Activated T-cell treated with anti-CD3 and anti-CD28 coated beads for 24 hours (primary cell): ENCODE measurements at places on chromosomes 16 and 17.

GRCh38 chr17:40134184-40134583, 6.2 kb upstream of the CASC3 start:
- DNase-seq: no peak

DNA sequence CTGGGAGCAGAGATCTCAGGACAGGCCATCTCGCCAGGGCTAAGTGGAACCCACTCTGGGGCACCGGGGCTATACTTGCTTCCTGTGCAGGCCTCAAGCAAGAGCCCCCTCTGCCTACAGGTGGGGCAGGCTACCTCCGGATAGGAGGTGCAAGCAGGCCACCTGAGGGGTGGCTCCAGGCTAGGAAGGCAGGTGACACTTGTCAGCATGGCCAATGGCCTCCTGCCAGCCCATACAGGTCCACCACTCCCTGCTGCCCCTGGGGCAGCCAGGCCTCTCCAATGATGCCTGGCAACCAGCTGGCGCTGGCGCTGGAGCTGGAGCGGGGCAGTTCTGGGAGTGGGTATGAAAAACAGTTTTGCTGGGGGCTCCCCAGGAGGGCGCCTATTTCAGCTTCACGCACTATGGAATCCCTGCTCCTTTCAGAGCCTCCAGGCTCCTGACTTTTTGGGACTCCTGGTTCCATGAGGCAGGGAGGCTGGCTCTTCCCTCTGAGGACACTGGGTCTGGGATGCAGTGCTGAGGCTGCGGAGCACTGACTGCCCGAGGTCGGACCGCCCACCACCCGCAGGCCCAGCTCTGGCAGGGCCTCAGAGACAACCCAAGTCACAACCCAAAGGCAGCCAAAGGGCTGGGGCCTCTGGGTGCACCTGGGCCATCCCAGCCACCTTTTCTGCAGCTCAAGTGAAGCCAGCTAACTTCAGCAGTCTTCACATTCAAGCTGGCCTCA, 8.4 kb upstream of the SREBF1 start:
- no peak for DNase-seq

GRCh38 chr17:38883592-38884526, 14.0 kb downstream of the LASP1 start:
- DNase-seq: no peak

DNA sequence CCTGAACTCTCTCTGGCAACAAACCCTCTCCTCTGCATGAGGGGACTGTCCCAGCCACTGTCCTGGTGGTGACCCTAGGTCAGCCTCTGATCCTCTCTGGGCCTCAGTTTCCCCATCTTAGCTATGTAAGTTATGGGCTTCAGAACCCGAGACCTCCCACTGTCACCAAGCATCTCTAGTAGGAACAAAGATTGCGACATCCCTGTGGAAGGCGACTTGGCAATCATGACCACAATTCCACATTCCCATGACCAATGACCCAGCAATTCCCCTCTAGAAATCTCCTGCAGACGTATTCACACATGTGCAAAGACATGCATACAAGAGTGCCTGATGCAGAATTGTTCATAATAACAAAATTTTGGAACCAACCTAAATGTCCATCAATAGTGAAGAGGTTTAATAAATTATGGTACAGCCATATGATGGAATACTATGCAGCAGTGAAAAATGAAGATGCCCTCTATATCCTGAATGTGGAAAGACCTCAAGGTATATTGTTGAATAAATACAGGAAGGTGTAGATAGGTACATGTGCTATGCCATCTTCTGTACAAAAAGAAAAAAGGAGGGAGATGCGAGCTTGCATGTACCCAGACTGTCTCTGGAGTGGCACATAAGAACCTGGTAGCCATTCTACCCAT, 21.2 kb downstream of the CNGB1 start:
- no peak for DNase-seq

DNA sequence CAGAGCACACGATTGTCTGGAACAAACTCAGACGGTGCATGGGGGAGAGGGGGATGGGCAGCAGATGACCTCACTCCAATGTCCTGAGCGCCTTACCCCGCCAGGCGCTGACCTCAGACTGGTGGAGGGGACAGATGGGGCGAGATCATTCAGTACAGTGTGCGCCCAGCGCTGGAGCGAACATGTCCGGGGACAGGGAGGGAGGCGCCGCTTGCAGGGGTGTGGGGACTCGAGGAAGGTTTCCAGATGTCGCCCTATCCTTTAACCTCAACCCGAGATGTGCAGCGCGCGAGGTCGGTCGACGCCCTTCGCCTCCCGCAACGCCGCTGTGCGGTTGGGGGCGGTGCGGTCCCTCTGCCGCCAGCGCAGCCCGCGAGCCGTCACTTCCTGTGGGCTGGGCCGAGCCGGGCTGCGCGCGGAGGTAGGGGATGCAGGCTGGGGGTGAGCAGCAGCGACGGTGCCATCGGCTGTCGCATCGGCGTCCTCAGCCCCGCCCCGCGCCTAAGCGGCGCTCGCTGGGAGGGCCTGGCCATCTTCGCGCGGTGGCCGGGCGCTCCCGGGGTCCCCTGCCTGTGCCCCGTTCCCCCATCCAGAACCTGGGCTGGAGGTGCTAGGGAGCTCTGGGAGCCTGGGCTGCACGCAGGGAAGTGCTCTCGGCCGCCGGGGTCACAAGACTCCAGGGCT, 5.3 kb upstream of the CDR2L start:
- peak; percentile 66 for DNase-seq

DNA sequence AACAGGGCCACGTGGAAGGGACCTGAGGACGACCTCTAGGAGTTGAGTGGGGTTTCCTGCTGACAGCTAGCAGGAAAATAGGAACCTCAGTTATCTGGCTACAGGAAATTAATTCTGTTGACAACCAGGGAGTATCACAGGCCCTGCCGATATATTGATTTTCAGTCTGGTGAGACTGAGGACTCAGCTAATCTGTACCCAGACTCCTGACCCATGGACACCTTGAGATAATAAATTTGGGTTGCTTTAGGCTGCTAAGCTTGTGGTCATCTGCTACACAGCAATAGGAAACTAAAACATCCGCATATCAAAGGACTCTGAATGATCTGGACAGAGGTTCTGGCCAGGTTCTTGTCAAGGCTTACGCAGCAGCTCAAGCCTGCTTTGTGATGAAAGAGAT, 80.8 kb upstream of the CNEP1R1 start:
- DNase-seq: no peak

GRCh38 chr16:80746231-80746630, 58.2 kb downstream of the CDYL2 start:
- DNase-seq: no peak

DNA sequence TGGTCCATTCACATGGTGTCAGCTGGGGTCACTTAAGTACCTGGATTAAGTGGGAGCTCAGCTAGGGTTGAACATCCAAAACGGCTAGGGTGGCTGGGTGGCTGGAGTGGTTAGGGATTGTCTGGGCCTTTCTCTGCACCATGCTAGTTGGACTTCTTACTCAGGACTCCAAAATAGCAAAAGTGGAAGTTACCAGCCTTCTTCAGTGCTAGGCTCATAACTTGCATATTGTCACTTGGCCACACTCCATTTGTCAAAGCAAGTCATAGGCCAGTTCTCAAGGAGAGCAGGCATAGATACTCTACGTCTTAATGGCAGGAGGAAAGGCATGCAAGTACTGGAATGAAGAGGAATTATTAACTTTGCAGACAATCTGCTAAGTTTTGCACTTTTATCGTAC, 69.7 kb downstream of the ESRP2 start:
- DNase-seq: no peak

GRCh38 chr17:4880857-4881256, 18.5 kb upstream of the C17orf107 start:
- no peak for DNase-seq

GRCh38 chr17:63675607-63676546, 24.0 kb downstream of the LIMD2 start:
- no peak for DNase-seq

- no peak for DNase-seq
These were observed 402.4 kb downstream of the ZFHX3 start for GRCh38 chr16:72645538-72645937.

- no peak for DNase-seq
These were observed 116.1 kb downstream of the C16orf95 start for GRCh38 chr16:87201052-87201451.

DNA sequence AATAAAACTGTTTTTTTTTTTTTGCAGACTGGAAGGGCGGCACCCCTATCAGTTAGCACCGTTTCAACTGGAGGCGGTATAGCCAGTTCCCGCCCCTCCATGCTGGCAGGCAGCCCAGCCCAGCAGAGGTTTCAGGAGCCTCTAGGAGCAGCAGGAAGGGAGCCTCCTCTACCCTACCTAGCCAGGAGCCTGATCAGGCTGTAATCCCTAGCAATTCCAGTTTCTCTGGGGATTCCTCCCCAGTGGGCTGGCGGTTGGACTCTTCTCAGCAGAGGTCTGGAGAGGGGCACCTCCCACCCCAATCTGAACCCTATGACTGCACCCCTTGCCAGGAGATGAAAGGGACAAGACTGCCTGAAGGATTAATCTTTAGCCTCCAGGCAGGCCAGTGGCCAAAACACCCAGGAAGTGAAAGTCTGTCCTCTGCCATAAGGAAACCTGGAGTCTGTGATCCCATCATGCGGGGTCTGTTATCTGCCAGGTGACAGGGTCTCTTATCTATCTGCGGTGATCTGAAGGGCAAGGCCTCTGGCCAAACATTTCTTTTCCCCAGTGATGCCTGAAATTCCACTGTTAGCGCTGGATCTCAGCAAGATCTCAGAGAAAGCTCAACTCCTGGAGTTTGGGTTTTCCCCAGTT, 4.9 kb upstream of the CDH1 start:
- DNase-seq: no peak

GRCh38 chr17:57747221-57748017, 2.3 kb upstream of the CCDC182 start:
- peak; percentile 12 for DNase-seq

DNA sequence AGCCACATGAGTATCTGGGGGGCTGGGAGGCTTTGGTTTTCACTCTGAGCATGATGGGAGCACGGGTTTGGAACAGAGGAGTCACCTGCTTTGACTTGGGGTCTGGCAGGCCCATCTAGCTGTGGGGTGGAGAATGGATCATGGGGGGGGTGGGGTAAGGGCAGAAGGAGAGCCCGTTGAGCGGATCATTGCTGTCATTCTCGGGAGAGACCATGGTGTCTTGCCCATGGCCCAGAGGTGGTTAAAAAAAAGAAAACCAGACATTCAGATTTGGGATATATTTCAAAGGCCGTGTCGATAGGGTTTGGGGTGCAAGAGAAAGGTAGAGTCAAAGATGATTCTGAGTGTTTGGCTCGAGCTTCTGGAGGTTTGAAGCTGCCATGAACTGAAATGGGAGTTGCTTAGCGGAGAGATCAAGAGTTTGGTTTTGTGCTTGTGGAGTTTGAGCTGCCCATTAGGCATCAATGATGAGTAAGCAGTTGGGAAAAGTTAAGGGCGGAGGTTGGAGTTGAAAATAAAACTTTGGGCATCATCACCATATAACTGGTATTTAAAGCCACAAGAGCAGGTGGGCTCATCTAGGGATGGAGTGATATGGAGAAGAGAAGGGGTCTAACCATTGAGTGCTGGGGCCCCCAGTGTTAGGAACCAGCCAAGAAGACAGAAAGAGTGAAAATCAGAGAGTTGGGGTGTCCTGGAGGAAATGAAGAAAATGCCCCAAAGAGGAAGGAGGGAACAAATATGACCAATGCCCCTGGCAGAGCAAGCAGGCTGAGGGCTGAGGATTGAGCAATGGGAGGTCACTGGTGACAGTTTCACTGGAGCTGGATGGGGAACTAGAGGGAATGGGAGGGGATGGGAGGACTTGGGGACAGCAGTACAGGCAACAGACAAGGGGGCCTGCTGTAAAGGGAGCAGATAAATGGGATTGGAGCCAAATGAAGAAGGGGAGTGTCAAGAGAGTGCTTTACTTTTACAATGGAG, 1.9 kb downstream of the NOD2 start:
- DNase-seq: no peak

- no peak for DNase-seq
These were observed 27.8 kb upstream of the RHOT1 start for GRCh38 chr17:32114536-32114935.

DNA sequence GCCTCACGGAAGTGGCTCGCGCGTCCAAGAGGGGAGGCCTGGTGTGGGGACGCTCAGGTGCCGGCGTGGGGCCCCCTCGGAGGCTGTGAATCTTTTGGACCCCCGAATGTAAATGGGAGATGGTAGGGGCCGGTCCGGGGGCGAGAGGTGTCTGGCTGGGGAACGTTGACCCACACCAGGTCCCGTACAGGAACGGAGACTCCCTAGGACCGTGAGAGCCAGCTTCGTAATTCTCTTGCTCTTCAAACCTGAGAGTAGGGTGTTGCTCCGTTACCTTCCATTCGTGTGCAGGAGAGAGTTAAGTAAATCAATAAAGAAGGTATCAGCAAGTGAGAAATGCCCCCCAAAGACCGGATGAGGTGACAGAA, 481 bp downstream of the LYRM1 start:
- DNase-seq: no peak

DNA sequence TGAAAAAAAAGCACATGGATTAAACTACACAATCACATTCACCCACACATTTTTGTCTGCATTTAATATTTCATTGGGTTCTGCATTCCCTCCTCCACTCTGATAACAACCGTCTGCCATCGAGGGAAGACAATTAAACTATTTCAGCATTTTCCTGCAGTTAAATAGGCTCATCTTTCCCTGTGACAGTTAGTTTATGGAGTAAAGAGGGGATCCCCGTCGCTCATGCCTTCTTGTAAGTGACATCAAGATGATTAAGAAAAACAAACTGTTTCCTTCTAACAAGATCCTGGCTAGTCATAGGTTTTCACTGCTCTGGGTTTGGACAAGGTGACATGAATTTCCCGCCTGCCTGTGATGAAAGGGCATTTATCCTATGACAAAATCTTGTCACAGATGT, 98.0 kb upstream of the DYNLRB2 start:
- DNase-seq: no peak

DNA sequence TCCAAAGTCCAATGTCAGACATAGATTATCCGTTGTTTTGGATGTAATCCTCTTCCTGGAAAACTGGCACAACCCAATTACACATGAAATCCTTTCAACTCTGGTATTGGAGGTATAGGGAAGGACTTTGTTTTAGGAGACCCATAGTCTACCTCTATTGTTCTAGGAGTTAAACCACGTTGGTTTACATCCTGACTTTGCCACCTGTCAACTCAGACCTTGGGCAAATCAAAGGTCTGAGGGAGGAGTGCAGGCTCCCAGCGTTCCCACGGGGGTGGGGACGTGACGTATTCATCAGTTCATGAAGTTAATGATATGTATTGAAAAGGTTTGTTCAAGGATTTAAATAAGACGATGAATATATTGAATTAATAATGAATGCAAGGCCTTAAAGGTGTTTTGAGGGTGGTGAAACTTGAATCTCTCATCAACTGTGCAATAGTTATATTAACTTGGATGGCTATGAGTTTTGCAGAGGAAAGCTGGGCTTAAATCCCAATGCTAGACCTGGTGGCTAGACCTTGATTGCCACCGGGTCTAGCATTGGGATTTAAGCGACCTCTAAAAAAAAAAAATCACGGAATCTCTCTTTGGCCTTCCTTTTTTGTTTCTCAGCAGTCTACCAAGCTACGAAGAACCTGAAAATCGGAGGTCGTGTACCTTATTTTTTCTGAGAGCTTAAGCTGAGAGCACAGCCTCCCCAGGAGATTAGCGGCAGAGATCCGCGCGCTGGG, 744 bp upstream of the NF1 start:
- DNase-seq: no peak
